HCT116 (cell line): ENCODE measurements at places on chromosomes 16 and 17.

- no peak for DNase-seq
Observed at GRCh38 chr17:17902877-17903276, 66.1 kb upstream of the SREBF1 start.

DNA sequence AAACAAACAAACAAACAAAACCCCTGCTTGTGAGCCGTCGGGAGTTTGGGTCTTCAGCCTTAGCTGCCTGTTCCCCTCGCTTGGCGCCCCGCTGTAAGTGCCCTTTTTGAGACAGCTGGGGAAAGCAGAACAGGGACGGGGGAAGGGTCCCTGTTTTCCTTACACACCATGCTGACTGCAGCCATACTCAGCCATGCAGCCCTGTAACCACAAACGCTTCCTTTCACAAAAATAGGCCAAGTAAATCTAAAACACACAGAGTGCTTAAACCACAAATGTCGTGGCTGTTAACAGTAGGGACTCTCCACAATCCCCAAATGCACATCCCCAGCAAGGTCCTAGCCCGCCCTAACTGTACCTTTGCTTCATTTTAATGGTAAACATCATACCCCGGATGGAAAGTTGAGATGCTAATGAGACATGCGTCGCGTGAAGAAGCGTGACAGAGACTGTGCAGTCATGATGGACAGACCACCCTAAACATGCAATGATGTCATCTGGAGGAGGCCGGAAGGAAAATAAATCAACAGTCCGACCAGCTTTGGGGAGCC, 129.9 kb downstream of the MGAT5B start:
- no peak for DNase-seq

DNA sequence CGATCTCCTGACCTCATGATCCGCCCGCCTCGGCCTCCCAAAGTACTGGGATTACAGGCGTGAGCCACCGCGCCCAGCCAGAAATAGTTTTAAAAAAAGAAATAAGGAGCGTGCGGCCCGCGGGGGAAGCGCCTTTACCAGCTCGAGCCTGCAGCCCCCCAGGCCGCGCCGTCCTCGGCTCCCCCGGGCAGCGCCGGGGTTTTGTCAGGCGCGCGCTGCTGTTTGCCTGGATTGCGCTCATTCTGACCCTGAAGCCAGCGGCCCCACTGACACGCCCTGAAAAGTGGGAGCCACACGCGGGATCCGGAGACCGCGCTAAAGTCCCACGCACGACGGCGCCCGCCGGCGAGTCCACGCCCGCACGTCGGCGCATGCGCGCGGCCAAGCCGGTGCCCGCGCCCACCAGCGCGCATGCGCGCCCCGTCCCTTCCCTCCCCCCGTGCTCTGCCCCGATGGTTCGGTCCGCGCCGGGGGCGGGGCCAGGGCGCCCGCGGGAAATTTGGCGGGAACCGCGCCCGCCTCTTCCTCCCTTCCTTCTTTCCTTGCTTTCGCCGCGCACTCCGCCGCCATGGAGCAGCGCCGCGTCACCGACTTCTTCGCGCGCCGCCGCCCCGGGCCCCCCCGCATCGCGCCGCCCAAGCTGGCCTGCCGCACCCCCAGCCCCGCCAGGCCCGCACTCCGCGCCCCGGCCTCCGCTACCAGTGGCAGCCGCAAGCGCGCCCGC, at the start of gene CDT1:
CDT1 (plus strand) TSS at position 526 of the 724 bp plus-strand sequence; CDS start at position 569, 43 bp downstream.
- DNase-seq = peak; percentile 61

DNA sequence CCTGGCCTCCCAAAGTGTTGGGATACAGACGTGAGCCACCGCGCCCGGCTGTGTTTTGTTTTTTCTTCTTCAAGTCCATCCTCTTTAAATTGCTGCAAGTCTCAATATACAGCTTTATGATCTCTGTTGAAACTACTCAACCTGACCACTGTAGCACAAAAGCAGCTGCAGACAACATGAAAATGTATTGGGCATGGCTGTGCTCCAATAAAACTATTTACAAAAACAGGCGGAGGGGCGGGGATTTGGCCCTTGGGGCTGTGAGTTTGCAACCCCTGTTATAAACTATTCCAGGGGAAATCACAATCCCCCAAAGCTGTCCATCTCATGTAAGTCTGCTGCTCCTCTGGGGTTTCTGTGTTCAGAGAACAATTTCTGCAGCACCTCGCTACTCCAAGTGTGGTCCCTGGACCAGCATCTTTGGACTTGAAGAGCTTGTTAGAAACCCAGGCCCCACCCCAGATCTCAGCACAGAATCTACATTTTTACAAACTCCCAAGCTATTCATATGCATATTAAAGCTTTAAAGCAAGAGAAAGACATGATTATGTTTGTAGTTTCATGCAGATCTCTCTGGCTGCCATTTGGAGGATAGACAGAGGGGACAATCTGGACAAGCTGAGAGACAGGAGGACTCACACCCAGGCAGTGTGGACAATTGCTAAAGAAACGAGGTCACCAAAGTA, 33.6 kb downstream of the TEKT5 start:
- DNase-seq = no peak

GRCh38 chr16:6131526-6132050, 1034.0 kb upstream of the EEF2KMT start:
- no peak for DNase-seq

GRCh38 chr17:42282478-42283080, 5.7 kb upstream of the STAT5A start:
- DNase-seq = no peak

- DNase-seq = no peak
Observed at GRCh38 chr16:19474617-19475016, 47.3 kb downstream of the GDE1 start.

GRCh38 chr17:62790564-62790986, 17.5 kb downstream of the MARCHF10 start:
- no peak for DNase-seq
